ENCODE measurements at places on chromosomes 7 and 10. TPM values are rescaled to one million over a fixed set of nuclear protein-coding genes. Genes with fewer than 3 reads are reported as not detected.

Gene HOXA9
- total RNA-seq, result 36.8 TPM

Gene IDI1
- 27.5 TPM for total RNA-seq

Gene SAMD9L
- total RNA-seq, result 14.9 TPM

Gene WEE2
- 0.06 TPM for total RNA-seq

GRCh38 chr7:82477733-82478515, 34.3 kb upstream of the CACNA2D1 start:
- H3K27me3 ChIP-seq, result no peaks in the 10 kb centered on the region
- no peak overlapping the region for H3K4me3 ChIP-seq
- no peaks in the 10 kb centered on the region for H3K4me1 ChIP-seq
- DNase-seq, result no peak

GRCh38 chr10:78190051-78190825, 156.6 kb downstream of the RPS24 start:
- no peak overlapping the region for H3K4me3 ChIP-seq
- no peaks in the 10 kb centered on the region for H3K4me1 ChIP-seq
- H3K27me3 ChIP-seq, result no peaks in the 10 kb centered on the region
- DNase-seq, result no peak
- H3K27ac ChIP-seq, result no peak overlapping the region

DNA sequence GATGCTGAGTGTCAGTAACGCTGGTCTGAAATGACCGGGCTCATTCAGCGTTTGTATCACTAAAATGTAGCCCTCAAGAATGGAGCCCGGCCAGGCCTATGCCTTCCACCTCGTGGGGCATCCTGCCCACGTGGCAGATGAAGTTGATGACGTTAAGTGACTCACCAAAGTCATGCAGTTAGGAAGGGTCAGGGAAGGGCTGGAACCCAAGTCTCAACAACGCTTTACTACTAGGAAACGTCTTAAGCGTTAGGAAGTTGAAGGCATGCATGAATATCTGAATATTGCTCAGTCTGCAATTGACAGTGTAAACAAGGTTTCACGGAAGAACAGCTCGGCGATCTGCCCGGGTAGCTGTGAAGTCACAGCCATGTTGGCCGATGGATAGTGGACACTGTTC, 14.0 kb upstream of the UBE3C start:
- no peaks in the 10 kb centered on the region for H3K4me1 ChIP-seq
- H3K27ac ChIP-seq, result no peak overlapping the region
- no peak overlapping the region for H3K4me3 ChIP-seq
- no peak for DNase-seq
- H3K36me3 ChIP-seq, result no peaks in the 10 kb centered on the region
- no peaks in the 10 kb centered on the region for H3K27me3 ChIP-seq

- no peak overlapping the region for H3K4me3 ChIP-seq
- DNase-seq, result no peak
- no peaks in the 10 kb centered on the region for H3K27me3 ChIP-seq
- peaks cover 3% of the 10 kb centered on the region for H3K4me1 ChIP-seq
- H3K36me3 ChIP-seq, result no peaks in the 10 kb centered on the region
- H3K27ac ChIP-seq, result no peak overlapping the region
Observed at GRCh38 chr10:47167591-47167990, 132.4 kb upstream of the GDF10 start.

GRCh38 chr7:27165089-27165995, at the start of gene HOXA9:
TSS of gene HOXA9 (minus strand) at chr7:27165537. CDS start at chr7:27165457, 80 bp downstream.
- peak within 1 kb of the TSS; percentile 91 for H3K4me3 ChIP-seq
- peaks cover 4% of the 10 kb centered on the region for H3K4me1 ChIP-seq
- H3K27ac ChIP-seq, result peak within 1 kb of the TSS; percentile 94
- peak; percentile 94 for DNase-seq
- no peaks in the 10 kb centered on the region for H3K27me3 ChIP-seq
